ENCODE measurements at places on chromosomes 7 and 10.

DNA sequence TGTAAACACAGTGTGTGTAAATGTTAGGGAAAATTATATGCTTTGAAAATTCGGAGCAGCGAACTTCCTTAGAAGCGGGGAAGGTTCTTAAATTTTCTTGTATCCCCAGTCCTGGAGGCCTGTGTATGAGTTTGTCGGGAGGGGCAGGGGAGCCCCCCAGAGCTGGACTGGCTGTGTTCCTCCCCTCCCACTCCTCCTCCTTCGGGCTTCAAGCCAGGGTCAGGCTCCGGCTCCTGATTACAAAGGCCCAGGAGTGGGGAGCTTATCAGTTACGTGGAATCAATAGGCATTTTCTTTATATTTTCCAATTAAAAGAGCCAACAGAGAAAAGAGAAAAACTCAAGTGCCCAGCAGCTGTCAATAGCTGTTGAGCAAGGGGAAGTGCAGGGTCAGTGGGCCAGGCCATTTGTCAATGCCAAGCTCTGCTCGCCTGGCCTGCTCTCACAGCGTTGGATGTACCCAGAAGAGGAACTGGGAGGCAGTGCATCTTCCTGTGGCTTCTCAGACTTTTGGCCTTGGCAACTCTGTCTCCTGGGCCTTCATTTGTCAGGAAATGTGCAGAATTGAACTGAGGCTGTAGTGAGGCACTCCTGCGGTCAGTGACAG is 156.9 kb upstream of the PCBD1 start:
- no peak for ATAC-seq
- no peak overlapping the region for H3K4me3 ChIP-seq
- no peak overlapping the region for H3K27ac ChIP-seq
- no peaks in the 10 kb centered on the region for H3K36me3 ChIP-seq
- H3K27me3 ChIP-seq: peaks cover 13% of the 10 kb centered on the region

GRCh38 chr7:71480791-71481190 is 348.8 kb downstream of the GALNT17 start:
- H3K36me3 ChIP-seq: no peaks in the 10 kb centered on the region
- H3K27me3 ChIP-seq: no peaks in the 10 kb centered on the region
- no peak for ATAC-seq
- H3K27ac ChIP-seq: no peak overlapping the region

- H3K4me3 ChIP-seq: no peak overlapping the region
Measured at GRCh38 chr7:2158331-2159175, 74.2 kb downstream of the MAD1L1 start.

DNA sequence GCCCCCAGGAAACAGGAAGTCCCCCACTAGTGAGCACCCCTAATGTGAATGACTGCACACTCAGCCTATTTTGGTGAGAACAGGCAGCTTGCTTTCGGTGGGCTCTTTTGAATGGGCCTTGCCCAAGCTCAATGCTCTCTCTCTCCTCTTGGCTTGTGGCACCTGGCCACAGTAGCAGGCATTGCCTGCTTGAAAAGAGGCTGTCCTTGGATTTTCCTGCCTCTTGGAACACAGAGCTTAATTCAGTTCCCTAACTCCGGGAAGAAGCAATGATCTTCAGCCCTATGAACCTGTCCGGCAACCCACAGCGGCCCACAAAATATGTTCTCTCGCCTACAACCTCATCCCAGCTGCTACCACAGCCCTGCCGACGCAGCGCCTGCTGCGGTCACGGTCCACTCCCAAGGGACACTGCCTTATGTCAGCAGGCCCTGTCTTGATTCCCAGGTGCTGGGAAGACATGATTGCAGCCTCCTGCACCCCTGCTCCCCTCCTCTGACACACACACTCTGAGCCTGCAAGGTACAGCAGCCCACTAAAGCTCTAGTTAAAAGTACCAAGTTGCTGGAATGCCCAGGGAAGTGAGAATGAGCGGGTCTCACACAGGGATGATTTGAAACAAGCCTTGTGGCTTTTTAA is 715.5 kb upstream of the GALNT17 start:
- H3K27me3 ChIP-seq: no peaks in the 10 kb centered on the region
- no peak overlapping the region for H3K4me3 ChIP-seq
- no peak for ATAC-seq
- H3K4me1 ChIP-seq: no peaks in the 10 kb centered on the region

- H3K4me3 ChIP-seq: no peak overlapping the region
- H3K27me3 ChIP-seq: no peaks in the 10 kb centered on the region
- peak; percentile 14 for ATAC-seq
- H3K27ac ChIP-seq: no peak overlapping the region
- H3K4me1 ChIP-seq: peaks cover 5% of the 10 kb centered on the region
- peaks cover 5% of the 10 kb centered on the region for H3K36me3 ChIP-seq
Measured at GRCh38 chr7:105743351-105744090, 132.9 kb downstream of the ATXN7L1 start.

Data from gastroesophageal sphincter (tissue), 4 donors.